ENCODE measurements at places on chromosomes 2 and 18.

- no peak for DNase-seq
These were observed 1024.2 kb upstream of the ACVR2A start for GRCh38 chr2:146820672-146821071.

GRCh38 chr2:64538764-64539433, 14.8 kb downstream of the AFTPH start:
- DNase-seq = no peak

DNA sequence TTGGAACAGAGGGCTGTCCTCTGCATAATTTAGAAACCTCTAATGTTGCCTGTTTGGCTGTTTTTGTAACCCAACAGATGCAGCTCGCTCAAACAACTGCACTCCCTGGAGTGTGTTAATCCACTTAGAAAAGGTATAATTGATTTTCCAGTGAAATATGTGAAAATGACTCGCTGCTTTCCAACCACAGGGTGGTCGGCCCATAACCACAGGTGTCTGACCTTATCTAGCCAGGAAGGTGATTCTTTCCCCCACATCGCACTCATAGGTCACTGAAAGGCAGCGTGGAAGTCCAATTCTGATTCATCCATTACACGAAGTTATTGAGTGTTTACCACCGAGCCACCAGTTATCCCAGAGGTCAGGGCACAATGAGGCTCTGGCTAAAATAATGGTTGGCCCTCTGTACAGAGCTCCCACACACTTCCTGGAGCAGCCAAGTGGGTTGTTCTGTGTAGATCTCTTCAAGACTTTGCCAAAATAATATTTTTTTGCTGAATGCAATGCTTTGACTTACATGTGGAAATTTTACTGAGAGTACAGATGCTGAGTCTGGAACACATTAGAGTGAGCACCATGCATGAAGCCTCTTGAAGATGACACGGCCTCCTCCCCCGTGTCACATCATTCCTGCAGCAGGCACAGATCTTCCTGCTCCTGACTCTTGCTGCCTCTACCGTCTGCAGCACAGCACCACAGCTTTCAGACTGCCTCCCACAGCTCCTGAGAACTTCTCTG, 396.2 kb downstream of the ZNF516 start:
- no peak for DNase-seq

- no peak for DNase-seq
These were observed 35.2 kb downstream of the PTMA start for GRCh38 chr2:231743376-231744116.

DNA sequence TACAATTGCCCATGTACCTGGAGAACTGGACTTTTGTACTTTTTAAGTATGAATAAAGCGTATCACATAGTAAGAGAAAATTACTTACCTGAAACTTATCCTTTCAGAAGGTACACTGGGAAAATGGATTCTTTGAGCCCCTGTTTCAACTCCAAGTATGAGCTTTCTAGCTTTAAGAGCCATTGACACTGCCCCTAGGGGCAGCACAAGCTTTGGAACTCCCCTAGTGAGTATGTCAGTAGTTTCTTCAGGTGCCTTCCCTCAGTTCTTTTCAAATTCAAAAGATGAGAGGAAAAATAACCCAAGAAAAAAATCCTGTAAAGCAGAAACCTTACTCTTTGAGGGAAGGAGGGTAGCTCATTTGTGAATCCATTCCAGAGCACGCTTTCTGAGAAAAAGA, 124.1 kb downstream of the MEMO1 start:
- DNase-seq = no peak

- no peak for DNase-seq
These were observed 125.2 kb upstream of the HDAC4 start for GRCh38 chr2:239526038-239526437.

- no peak for DNase-seq
These were observed 20.6 kb upstream of the TMEFF2 start for GRCh38 chr2:192215096-192215877.

DNA sequence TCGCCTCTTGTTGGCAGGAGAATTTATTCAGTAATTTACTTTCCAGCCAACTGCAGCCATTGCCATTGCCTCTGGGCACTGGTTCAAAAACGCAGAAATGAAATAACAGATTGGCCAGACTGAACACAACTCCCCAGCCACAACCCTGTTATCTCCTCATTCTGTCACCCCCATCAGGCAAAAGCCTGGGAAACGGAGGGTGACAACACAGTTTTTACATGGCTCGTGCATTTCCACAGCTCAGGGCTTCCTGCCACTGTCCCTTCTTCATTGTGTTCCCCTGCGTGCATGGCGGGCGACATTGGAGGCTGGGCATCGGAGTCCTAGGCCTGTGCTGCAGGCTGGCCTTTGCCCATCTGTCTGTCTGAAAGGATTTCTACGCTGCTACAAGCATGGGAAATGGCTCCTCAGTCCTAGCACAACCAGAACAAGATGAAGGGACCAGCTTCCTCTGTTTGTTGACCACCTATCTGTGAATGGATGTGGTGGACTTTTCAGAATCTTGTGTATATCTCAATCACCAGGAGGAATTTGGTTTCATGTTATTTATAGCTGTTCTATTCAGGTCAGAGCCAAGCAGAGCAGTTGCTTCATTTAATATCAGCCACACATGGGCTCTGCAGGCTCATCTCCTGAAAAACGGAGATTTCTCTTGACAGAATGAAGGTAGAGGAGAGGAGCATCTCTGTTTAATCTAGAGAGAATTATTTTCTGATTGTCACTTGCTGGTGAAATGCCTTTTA, 107.0 kb downstream of the MGAT5 start:
- no peak for DNase-seq

GRCh38 chr18:29849144-29849543, 1193.4 kb downstream of the DSC3 start:
- DNase-seq = no peak

- no peak for DNase-seq
These were observed 160.4 kb downstream of the HDAC4 start for GRCh38 chr2:239240414-239240881.

GRCh38 chr2:206328974-206329373, 54.5 kb downstream of the ZDBF2 start:
- DNase-seq = no peak

GRCh38 chr2:45578056-45578843, 32.8 kb downstream of the SRBD1 start:
- DNase-seq = no peak

DNA sequence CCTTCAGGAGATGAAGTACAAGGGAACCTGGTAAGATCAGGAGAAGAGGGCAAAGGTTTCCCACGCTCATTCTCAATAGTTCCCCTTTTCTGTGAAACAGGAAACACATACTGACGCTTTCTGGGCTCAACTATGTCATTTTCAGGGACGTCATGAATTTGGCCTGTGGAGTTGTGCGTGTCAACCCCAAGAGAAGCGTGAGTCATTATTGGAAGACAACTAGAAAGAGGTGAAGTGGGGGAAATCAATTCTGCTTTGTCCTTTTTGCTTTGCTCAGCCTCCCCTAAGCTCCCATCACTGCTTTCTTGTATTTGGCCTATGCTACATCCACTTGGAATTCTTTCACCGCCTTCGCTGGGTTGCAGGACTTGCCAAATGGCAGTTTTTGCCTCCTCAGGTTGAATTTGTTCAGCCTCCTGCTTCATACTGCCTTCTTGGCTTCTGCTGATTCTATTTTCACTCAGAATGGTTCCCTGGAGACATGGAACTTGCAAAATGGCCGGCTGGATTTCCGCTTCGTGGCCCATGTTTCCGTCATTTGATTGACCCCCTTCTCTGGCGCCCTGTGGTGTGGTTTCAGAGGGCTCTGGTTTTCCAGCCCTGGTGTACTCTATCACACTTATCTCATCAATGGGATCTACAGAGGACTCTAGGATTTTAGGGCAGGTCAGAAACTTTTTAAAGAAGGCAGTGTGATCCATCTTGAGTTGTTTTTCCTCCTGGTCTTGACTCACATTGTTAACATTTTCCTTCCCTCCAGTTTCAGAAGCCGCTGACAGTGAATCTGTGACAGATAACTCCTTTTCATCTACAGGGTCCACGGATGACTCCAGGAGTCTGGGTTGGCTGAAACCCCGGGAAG, 93.3 kb downstream of the ALPK2 start:
- no peak for DNase-seq

- no peak for DNase-seq
These were observed 362.0 kb downstream of the SOX11 start for GRCh38 chr2:6054161-6054671.

GRCh38 chr18:77530732-77531131, 281.1 kb downstream of the GALR1 start:
- no peak for DNase-seq

DNA sequence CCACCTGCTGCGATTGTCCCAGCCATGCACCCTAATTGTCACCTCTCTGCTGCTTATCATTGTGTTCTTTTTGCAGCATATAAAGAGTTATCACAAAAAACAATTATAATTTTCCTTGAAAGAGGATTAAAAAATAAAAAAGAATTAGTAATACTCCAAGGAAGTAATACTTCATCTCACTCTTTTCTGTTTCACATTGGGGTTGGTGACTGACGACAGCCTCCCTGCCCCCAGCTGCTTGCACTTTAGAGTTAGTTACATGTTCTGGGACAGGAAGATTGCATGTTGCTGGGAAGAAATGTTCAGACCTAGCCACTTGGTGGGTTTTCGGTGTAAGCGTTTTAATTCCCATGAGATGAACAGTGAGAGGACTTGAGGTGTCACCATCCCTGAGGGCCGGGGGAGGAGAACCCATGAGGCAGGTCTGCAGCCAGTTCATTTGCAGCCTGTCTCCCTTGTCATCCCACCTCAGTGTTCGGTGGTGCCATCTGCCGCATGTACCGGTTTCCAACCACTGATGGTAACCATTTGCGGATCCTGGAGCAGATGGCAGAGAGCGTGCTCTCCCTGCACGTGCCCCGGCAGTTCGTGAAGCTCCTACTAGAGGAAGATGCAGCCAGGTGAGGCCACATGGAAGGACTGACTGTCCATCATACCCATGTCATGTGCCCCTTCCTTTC, 69.1 kb downstream of the COA5 start:
- no peak for DNase-seq

- no peak for DNase-seq
These were observed 6.4 kb upstream of the RBM44 start for GRCh38 chr2:237791977-237792727.

- DNase-seq = no peak
These were observed 1.2 kb downstream of the FBXO41 start for GRCh38 chr2:73282924-73283544.

- no peak for DNase-seq
These were observed 132.1 kb downstream of the MAIP1 start for GRCh38 chr2:200087451-200087850.

Measured in omental fat pad (tissue), 4 donors.